Muscle of leg (tissue), 16 donors: ENCODE measurements at places on chromosomes 4 and X. TPM values are rescaled to one million over a fixed set of nuclear protein-coding genes. Genes with fewer than 3 reads are reported as not detected.
A peak's percentile ranks its signal among the peaks of the same experiment; 100 is the strongest.

DNA sequence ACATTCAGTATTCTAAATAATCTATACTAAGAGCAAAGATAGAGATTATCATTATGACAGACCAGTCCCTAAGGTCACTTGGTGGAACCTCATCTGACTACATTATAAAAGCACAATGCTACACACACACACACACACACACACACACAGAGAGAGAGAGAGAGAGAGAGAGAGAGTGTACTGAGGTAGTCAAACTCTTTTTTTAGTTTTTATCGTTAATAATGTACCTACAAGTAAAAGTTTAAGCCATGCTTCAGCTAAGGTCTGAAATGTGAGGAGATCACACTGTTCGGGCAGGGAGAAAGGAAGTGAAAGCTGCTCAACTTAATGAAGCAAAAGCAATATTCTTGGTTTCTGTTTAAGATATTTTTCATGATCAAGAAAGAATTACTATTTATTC lies 75.8 kb upstream of the CCDC160 start:
- no peak for DNase-seq
- H3K27me3 ChIP-seq: peaks cover 21% of the 10 kb centered on the region
- H3K4me3 ChIP-seq: no peak overlapping the region

Gene MAMLD1
- total RNA-seq: 4.4 TPM

- no peak overlapping the region for H3K4me3 ChIP-seq
- peak; percentile 10 for DNase-seq
- H3K27me3 ChIP-seq: peaks cover 22% of the 10 kb centered on the region
- no peaks in the 10 kb centered on the region for H3K36me3 ChIP-seq
- no peak overlapping the region for H3K27ac ChIP-seq
Measured at GRCh38 chrX:50495616-50496015, 25.0 kb upstream of the DGKK start.

Gene MAP9
- 3.1 TPM for total RNA-seq

DNA sequence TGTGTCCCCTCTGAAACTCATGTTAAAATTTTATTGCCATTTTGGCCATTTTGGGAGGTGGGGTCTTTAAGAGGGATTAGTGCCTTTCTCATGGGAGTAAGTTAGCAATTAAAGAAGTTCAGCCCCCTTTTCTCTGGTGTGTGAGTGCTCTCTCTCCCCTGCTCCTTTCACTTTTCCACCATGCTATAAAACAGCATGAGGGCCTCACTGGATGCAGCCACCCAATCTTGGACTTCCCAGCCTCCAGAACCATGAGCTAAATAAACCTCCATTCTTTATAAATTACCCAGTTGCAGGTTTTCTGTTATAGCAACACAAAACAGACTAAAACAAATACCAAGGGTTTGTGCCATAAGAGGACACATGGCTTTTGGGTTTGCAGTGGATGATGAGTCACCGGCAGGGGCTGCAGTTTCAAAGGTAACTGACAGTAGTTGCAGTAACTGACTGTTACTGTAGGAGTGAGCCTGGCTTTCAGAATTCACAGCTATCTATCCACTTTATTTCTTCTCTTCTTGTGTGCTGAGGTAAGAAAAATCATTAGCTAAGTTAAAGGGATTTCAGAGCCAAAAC lies 121.5 kb downstream of the PPEF1 start:
- peaks cover 5% of the 10 kb centered on the region for H3K4me1 ChIP-seq
- H3K36me3 ChIP-seq: no peaks in the 10 kb centered on the region
- no peak overlapping the region for H3K27ac ChIP-seq
- no peak overlapping the region for H3K4me3 ChIP-seq
